ENCODE measurements at places on chromosomes 13 and 19.

GRCh38 chr19:49716154-49716553 lies 25.2 kb downstream of the CPT1C start:
- no peak for DNase-seq

DNA sequence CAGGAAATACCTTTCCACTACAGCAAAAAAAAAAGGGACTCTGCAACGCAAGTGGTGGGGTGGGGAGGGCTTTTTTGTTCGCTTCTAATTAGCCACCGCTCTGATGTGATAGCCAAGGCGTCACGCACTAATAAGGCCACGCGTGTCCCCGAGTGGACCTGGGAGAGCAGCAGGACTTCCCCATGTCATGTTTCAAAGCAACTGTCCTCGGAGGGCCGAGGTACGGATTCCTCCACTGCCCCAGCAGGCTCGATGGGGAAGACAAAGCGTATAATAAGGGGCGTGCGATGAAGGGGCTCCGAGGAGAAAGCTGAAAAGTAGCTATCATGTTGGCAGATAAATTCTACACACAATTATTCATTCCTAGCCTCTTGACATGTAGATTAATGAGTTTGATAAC lies 179.7 kb upstream of the ZNF507 start:
- no peak for DNase-seq

DNA sequence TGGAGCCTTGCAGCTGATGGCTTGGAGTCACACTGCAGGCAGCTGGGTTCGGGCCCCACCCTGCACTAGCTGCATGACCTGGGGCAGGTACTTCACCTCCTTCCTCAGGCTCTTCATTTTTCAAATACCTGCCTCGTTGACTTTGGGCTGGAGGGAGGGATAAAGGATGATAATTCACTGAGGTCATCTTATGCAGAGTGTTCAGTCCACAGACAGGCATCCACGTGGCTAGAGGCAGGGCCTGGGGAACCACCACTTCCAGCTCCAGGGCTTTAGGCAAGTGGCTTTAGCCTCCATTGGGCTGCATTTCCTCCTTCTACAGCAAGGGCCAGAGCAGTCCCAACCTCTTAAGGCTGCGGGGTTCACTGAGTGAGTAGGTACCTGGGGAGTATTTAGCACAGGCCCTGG lies 84.8 kb downstream of the SIPA1L3 start:
- no peak for DNase-seq

GRCh38 chr19:49546825-49547565 lies 19.2 kb downstream of the RCN3 start:
- no peak for DNase-seq

GRCh38 chr13:34826432-34826831 lies 115.6 kb upstream of the NBEA start:
- no peak for DNase-seq

DNA sequence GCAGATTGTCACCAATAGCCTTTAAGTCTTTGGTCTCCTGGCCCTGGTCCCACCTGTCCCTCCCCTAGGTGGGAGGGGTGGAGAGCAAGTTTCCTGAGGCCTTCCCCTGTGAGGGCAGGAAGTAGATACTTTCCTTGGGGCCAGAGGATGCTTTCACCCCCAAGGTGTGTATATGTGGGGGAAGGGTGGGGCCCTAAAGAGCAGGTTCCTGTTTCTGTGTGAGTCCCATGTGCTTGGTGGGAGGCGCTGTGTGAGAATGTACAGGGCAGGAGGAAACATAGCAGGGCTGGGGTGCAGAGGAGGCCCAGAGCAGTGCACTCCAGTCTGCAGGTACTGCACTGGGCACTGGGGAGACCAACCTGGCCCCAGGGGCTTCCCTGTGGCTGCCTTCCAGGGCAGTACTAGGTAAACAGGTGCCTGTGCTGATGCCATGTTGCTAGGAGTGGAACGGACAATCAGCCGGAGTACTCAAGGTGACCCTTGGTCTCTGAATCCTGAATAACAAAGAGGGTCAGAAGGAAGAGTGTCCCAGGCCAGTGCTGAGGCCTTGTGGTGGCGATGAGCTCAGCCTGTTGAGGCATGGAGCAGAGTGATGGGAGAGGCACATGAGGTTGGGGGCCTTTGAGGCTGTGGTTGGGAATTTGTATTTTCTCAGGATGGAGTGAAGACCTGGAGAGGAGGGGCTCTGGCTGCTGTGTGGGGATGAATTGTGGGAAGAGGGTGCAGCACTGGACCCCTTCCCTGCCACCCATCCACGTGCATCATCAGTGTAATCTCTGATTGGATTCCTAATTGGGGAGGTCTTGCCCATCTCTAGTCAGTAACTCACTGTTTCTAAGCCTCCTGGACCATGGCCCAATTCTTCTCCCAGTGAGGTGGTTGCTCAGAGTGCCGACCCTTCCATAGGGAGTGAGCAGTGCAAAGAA lies 5.1 kb downstream of the EGLN2 start:
- no peak for DNase-seq

DNA sequence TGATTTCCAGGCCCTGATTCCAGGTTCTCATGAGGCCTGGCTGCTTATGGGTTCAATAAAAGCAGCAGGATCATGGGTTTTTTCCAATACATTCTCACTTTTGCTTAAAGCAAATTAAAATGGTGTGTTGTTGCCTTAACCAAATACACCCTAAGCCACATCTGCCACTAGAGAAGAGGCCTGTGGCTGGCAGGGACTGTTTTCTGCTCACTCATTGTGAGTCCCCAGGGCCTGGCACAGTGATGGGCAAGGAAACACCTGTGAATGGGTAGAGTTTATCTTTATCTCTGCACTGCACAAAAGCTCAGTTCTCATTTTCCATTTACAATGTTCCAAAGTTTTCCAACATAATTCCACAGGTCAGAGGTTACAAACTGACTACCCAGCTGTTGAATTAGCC lies 726.0 kb downstream of the UQCRFS1 start:
- no peak for DNase-seq

- no peak for DNase-seq
These were observed at the start of gene RASGRP4 for GRCh38 chr19:38425810-38426466. Gene RASGRP4, minus strand, starts transcription at chr19:38426219. Its CDS starts 128 bp downstream, at chr19:38426091.

DNA sequence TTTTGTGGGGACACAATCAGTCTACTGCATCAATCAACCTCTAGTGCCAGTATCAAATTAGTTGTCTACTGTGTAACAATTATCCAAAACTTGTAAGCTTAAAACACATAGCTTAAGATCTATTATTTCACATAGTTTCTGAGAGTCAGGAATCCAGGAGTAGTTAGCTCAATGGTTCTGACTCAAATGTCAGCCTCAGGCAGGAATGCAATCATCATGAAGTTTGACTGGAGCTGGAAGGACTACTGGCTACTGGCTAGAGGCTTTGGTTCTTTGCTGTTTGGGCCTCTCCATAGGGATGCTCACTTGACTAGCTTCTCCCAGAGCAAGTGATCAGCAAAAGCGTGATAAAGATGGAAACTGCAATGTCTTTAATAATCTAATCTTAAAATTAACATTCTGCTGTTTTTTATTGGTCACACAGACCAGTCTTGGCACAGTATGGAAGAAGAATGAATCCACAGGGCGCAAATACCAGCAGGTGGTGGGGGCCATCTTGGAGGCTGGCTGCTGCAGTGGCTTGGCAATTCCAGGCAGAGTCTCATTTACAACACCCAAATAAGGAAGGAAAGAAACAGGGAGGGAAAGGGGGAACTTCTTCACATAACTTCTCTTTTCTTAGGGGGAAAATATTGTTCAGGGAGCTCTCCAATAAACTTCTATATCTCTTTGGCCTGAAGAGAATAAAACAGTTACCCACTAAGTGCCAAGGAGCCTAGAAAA lies 15.7 kb downstream of the CAB39L start:
- DNase-seq, result no peak

DNA sequence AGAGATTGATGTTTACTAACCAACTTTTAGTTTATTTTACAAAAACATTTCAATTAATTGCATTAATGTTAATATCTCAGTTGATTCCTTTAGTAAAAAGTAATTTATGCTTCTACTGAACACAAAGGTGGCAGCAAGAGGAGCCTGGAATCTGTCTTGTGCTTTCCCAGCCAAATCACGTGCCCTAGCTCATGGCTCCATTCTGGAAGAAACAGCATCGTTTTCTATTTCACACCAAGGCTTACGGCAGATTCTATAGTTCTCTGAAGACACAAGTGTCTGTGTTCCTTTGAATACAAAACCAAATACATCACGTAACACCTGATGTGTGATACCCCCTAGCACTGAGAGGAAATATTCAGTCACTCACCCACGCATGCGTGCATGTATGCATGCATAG lies 346.1 kb upstream of the MIR17HG start:
- no peak for DNase-seq

DNA sequence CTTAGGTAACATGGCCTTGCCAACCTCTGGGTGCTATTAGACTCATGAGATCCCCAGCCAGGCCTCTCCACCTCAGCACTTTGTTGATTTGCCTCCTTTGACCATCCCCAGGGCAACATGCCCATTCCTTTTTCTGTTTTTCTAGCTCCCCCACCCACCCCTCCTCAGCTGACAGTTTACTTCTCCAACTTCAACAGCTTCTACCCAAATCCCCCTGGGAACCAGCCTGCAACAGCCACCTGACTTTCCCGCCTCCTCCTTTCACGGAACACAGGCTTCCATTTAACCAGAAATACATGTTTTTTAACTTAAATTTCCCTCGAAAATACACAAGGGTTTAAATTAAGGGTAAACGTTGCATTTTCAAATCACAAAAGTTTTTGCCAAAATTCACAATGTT lies 117.3 kb downstream of the DLEU7 start:
- no peak for DNase-seq

- no peak for DNase-seq
These were observed 6.2 kb downstream of the WASF3 start for GRCh38 chr13:26563713-26564112.

DNA sequence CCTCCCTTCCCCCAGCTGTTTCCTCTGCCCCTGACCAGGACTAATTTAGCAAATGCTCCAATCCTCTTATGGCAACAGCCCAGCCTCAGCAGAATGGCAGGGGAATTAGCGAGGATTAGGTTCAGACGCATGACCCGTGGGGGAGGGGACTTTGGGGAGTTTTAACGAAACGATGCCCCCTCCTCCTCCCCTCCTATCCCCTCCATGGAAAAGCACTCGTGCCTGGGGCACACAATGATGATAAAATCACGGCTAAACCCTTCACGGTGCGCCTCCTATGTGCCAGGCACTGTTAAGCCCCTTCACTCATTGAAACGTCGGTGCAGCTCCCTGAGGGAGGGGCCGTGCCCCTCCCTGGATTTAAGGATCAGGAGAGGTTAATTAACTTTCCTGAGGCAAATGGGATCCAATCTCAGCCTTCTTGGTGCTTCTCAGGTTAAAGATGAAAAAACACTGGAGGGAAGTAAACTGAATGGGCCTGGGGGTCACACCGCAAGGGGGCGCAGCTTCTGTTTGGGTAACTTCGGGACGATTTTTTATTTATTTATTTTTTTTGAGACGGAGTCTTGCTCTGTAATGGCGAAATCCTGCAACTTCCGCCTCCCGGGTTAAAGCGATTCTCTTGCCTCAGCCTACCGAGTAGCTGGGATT lies 10.1 kb upstream of the TPRX2 start:
- DNase-seq, result no peak

DNA sequence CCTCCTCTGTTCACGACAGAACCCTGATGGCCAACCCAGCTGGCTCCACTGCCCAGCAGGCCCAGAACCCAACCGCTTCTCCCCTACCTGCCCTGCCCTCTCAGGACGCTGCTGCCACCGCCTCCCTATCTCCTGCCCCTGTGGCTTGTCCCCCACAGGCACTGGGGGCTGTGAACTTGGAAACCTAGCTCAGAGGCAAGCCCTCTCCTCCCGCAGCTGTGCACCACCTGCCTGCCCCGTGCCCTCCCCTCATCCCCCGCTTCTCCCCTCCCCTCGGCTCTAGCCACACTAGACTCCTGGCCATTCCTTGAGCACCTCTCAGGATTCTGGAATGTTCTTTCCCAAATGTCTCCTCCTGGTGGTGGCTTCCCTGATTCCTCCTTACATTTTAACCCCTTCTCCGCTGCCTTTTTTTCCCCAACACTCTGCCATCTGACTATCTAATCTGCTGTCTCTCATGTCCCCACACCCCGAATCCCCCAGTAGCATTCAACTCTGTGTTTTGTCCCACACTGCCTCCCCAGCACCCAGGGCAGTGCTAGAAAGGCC lies 6.7 kb downstream of the NANOS3 start:
- DNase-seq, result no peak

GRCh38 chr13:20171364-20171763 lies 10.5 kb upstream of the GJA3 start:
- no peak for DNase-seq

DNA sequence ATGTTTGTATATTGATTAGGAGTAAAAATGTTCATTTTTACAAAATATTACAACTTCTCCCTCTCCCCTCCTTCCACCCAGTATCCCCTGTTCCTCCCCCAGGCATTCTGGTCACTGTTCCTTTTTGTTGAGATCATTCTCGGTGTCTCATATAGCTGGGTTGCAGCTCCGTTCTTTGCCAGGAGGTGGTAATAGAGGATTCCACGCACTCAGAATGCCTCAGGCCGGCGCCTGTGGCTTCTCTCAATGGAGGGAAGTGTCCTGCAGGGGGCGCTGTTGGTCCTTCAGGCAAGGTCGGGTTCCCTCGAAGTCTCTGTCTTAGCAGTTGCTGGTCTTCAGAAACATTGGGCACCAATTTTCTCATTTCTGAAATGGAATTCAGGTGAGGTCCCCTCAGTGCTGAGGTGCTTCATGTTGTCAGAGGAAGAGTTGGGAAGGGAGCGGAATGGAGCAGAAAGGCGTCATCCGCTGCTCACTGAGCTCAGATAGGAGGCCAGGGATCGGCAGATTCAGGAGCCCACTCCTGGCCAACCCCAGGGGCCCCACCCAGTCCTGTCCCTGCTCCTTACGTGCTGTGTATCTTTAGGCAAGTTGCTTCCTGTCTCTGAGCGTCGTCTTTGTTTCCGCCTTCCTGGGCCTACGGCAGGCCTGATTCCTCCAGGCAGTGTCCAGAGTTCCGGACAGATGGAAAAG lies 10.3 kb upstream of the GARIN5A start:
- DNase-seq, result no peak

GRCh38 chr13:22812793-22813192 lies 368.0 kb upstream of the SGCG start:
- DNase-seq, result no peak

GRCh38 chr13:65724226-65724625 lies 1505.9 kb downstream of the PCDH9 start:
- DNase-seq, result no peak

- DNase-seq, result peak; percentile 61
These were observed 4.7 kb upstream of the UBE2M start for GRCh38 chr19:58563034-58563573.

DNA sequence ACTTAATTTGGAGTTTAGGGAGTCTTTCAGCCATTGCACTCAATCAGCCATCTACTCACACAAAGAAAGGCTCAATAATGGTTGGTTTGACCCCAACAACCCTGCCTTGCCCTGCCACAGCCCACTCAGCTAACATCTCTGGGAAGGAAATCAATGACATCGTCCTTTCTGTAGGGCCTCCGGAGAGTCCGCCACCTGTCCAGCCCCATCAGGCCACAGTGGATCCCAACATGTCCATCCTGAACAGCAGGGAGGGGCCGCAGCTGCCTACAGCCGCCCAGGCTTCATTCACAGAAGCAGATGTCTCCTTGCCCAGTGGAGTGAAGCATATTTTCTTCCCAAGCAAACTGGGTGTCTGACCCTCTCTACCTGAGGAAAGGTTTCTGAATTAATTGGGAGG lies 4.2 kb upstream of the CDX2 start:
- DNase-seq, result no peak

- no peak for DNase-seq
These were observed at the start of gene TNFSF11 for GRCh38 chr13:42574011-42574410. Gene TNFSF11, plus strand, starts transcription at chr13:42574152. Its CDS starts 152 bp downstream, at chr13:42574304.

GRCh38 chr19:15257782-15258181 lies 25.5 kb upstream of the EPHX3 start:
- no peak for DNase-seq

Measured in ovary (tissue), 10 donors.